Activated naive CD4-positive, alpha-beta T cell (primary cell): ENCODE measurements at places on chromosomes 6 and 20.

- DNase-seq = no peak
Observed at GRCh38 chr20:40197691-40198090, 491.3 kb downstream of the MAFB start.

DNA sequence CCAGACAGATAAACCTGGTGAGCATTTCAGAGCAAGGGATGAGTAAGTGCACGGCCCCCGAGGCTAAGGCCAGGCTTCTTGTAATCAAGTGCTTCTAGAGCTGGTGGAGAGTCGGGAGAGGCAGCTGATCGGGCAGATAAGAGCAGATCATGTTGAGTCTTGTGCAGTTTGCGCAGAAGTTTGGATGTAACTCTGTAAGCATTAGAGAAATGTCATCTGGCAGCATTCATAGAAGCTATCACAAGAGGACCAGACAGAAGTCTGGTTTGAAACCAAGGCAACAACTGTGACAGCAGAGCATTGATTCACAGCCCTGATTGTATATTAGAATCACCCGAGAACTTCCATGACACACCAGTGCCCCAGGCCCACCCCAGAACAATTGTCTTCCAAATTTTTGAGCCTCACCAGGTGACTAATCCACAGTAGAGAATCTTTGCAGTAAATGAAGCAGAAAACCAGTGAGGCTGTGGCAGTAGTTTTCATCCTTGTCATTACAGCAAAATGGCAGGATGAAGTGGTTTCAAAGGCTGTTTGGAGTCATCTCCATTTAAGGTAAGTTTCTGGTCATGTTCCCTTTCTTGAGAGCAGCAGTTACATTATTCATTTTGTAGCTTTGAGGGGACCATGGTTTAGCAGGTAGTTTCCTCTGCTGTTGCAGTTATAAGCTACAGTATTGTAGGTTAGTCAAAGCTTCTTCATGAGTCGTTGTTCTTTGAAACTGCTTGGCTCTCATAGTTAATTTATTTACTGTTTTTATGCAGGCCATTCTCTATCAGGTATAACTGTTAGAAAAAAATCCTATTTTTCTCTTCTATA is 84.1 kb downstream of the RNF217 start:
- no peak for DNase-seq

GRCh38 chr6:141675957-141676356 is 456.8 kb upstream of the GJE1 start:
- no peak for DNase-seq

DNA sequence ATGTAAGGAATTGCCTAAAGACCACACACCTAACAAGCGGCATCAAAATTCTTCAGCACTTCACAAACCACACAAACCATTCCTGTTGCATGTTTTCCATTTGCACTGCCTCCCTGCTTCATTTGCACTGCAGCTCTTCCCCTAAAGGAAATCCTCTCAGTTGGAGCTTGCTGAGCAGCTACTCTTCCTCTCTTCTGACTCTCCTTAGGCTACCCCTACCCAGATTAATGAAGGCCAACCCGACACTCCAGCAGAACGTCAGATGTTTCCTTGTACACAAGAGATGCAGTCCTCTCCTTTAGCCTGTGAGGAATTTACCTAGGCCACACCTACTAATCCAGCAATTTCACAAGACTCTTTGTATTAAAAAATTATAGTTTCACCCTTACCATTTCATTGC is 8.1 kb downstream of the BEND6 start:
- no peak for DNase-seq

DNA sequence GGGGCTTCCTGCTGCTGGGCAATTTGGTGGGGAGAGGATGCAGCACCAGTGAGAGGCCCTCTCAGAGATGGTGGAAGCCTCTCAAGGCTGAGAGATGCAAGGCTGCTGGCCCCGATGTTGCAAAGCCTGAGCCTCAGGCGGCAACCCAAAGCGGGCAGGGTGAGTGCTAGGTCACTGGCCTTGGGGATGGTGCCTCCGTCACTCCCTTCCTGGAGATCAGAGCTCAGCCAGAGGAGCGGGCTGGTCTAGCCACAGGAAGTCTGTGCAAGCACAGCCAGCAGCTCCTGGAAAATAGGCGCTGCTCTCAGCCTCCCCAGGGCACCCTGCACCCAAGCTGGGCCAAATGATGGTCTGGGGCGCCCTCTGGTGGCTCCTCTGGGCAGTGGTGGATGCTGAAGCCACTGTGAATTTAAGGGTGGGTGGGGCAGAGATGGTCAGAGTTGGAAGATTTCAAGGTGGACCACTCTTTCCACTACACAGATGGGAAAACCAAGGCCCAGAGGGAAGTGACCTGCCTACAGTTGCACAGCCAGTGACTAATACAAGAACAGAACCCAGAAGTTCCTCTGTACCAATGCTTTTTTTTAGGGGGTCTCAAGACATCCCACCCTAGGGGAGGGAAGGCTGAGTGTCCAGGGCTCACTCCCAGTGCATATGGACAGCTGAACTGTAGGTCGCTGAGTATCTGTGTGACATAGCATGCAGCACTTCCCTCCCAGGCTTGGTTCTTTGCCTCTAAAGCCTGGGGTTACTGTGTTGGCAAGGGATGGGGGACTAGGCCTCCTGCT is 20.8 kb downstream of the C20orf203 start:
- DNase-seq = peak; percentile 91

- DNase-seq = no peak
Observed at GRCh38 chr6:150409576-150410066, 40.8 kb downstream of the IYD start.

DNA sequence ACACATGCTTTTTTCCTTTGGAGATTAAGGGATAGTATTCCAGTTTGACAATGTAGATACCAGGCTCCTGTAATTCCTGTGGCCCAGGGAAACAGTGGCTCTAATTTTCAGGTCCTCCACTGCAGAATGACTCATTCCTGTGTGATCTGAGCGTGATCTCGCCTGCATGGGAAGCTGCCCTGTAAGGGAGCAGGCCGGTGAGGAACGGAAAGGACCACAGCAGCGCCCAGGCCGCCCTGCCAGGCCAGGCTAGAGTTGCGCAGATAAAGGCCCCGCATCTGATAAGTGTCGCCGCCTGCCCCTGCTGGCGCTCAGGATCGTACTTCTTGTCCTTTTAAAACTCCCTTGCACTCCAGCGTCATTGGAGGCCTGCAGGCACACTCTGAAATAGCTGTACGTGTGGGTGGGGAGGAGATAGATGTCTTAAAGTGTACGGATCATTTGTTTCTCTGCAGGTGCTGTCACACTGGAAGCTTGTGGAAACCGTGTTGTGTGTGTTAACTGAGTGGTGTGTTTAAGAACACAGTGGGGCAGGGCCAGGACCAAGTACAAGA is 60.7 kb downstream of the SYNJ2 start:
- no peak for DNase-seq

DNA sequence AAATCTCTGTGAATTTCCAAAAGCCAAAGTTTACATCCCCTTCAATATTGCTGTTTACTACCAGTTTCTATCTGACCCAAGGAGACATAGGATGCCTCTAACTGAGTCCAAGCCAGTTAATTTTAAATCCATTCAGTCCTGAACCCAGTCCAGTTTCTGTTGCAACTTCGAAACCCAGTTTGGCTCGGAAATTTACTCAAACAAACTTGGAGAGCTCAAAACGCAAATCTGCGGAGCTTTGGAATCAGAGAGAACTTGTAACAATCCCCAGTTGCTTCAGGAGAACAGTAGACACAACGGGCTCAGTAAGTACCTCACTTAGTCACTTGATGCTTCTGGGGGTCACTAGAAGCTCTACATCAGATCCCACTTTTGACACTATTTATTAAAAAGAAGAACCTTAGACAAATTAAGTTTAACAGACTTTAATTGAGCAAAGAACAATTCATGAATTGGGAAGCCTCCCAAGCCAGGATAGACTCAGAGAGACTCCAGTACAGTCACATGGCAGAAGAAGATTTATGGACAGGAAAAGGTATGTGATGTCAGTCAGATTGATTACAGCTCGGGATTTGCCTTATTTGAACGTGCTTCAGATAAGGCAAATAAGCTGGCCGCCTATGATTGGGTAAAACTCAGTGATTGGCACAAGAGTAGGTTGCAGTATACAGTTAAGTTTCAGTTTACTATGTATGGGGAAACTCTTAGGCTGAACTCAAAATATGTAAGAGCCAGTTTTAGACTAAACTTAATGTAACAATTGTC is 118.0 kb downstream of the RFPL4B start:
- DNase-seq = no peak

GRCh38 chr6:20038410-20039204 is 173.7 kb downstream of the MBOAT1 start:
- no peak for DNase-seq

DNA sequence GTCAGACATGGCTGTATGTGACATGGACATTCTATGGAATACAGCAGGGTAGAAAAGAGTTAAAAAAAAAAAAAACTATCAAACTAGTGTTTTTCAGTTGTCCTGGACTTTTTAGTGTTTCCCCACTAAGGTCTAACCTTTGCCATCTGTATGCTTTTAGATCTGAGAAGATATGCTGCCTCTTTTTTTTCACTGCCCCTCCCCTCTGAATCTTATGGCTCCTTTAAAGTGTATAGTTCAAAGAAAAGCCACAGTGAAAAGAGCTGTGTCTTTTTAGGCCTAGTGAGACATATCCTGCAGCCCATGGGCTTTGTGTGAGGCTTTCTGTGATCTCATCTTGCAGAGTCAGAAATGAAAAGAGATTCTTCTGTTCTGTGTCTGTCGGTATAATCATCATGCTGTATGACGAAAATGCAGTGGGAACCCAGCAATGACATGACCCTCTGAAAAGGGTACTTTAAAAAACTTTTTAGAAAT is 29.3 kb downstream of the ADGRG6 start:
- no peak for DNase-seq

- DNase-seq = no peak
Observed at GRCh38 chr6:145968051-145968450, 3.9 kb upstream of the SHPRH start.

GRCh38 chr6:6631534-6632276 is 43.2 kb downstream of the LY86 start:
- no peak for DNase-seq

- no peak for DNase-seq
Observed at GRCh38 chr6:89008815-89009374, 45.5 kb upstream of the RNGTT start.

GRCh38 chr20:60137657-60138245 is 179.5 kb downstream of the CDH26 start:
- DNase-seq = peak; percentile 3

DNA sequence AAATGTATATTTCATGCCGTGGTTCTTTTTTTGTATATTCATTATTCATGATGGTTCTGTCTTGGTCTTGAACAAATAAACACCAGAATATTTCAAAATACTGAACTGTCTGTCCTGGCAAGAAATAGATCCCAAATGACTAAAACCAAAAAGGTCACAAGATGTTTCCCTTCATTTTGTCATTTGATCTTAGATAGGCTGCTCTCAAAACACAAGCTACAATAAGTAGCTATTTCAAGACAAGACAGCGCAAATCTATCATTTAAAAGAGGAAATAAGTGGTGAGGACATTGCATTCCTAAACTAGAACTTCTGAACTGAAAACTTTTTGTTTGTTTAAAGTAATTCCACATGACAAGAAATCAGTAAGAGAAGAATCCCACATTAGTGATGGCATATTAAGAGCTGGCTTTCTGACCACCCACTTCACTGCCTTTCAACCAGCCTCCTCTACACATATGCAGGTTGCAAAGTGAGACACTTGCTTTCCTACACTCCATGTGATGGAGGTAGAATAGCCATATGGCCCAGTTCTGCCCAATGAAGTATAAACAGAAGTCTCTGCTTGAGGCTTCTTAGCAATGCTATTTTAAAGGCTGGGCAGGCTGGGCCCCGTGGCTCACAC is 54.4 kb upstream of the CCDC28A start:
- DNase-seq = no peak

DNA sequence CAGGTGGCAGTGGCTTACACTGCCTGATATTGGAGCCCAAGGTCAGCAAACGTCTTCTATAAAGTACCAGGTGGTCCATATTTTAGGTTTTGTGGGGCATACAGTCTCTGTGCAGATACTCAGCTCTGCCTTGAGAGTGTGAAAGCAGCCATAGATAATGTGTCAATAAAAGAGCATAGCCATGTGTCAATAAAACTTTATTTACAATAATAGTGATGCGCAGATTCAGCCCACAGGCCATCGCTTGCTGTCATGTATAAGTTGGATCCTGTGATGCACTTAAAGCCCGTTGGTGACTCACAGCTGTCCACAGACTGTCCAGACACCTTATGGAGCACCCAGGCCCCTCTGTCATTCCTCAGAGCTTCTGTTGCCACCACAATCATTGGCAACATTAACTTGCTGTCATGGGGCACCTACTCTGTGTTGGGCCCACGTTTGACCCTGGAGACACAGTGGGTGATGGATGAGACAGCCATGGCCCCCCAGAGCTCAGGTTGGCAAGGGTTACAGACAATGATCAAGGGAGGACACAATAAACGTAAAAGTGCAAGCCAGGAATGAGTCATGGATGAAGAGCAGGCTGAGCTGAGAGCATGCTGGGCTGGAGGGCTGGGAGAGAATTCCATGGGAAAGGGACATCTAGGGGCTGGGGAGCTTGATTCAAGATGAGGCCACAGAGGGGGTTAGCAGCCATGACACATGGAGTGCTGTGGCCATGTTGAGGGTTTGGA is 173.6 kb downstream of the TAF4 start:
- no peak for DNase-seq

GRCh38 chr6:56314683-56315523 is 67.5 kb upstream of the COL21A1 start:
- DNase-seq = no peak

DNA sequence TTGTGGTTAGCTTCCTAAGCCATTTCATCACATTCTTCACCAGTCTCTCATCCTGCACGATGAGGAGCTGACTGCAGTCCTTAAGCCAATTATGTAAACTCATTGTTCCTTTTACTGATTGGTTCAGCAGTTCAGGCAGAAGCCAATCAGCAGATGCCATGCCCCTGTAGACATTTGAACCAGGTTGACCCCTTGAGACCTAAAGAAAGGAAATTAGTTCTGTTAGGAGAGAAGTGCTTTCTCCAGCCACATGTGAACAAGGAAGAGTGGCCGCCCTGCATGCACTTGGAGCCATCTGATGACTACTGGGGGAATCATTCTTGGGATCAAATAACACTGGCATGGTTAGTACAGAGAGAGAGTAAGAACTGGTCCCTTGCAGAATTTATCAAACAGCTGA is 535.2 kb upstream of the ID4 start:
- no peak for DNase-seq

GRCh38 chr20:7950387-7950786 is 10.1 kb upstream of the HAO1 start:
- no peak for DNase-seq

GRCh38 chr6:83008626-83009025 is 57.0 kb downstream of the UBE3D start:
- no peak for DNase-seq

GRCh38 chr6:139230391-139230840 is 61.4 kb downstream of the TXLNB start:
- no peak for DNase-seq

GRCh38 chr6:25899580-25900408 is 25.8 kb upstream of the SLC17A3 start:
- DNase-seq = no peak
